ENCODE measurements at places on chromosomes 12 and 14. TPM values are rescaled to one million over a fixed set of nuclear protein-coding genes. Genes with fewer than 3 reads are reported as not detected.
A peak's percentile ranks its signal among the peaks of the same experiment; 100 is the strongest.

Gene ANKRD33
- total RNA-seq: not detected

Gene KRT72
- total RNA-seq: 9.9 TPM

DNA sequence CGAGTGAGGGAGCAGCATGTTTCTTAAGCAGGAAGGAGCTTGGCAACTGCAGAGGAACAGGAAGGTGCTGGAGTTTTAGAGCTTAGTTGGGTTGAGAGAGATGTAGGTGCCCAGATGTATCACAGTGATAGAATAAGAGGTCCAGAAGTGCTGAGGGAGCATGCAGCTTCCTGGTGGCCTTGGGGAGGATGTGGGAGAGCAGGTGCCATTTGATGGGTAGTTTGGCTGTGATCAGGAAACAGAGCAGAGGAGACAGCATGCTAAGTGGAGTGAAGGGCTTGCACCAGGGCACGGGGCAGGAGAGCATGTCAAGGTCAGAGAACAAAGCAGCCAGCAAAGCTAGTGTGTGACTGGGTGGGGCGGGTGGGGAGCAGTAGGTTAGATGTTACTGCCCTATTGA, 74.8 kb downstream of the PAPOLA start:
- DNase-seq: no peak

Gene TNFAIP2
- total RNA-seq: 11.9 TPM

DNA sequence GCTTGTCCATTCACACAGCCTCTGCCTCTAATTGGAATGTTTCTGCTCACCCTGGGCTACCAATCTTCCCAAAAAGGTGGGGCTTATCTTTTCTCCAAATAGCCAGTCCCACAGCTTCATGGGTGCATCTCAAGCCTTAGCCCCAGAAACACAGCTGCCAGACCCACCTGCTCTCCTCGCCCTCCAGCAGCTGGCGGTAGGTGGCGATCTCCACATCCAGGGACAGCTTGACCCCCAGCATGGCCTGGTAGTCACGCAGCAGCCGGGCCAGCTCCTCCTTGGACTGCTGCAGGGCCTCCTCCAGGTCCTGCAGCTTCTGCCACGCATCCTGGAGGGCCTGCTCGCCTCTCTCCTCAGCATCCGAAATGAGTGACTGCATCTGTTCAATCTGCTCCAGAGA, 11.1 kb downstream of the KRT77 start:
- DNase-seq: no peak

Gene KLHL33
- not detected for total RNA-seq

Gene AHNAK2
- total RNA-seq: 829 TPM

Gene DIP2B
- 70.2 TPM for total RNA-seq

DNA sequence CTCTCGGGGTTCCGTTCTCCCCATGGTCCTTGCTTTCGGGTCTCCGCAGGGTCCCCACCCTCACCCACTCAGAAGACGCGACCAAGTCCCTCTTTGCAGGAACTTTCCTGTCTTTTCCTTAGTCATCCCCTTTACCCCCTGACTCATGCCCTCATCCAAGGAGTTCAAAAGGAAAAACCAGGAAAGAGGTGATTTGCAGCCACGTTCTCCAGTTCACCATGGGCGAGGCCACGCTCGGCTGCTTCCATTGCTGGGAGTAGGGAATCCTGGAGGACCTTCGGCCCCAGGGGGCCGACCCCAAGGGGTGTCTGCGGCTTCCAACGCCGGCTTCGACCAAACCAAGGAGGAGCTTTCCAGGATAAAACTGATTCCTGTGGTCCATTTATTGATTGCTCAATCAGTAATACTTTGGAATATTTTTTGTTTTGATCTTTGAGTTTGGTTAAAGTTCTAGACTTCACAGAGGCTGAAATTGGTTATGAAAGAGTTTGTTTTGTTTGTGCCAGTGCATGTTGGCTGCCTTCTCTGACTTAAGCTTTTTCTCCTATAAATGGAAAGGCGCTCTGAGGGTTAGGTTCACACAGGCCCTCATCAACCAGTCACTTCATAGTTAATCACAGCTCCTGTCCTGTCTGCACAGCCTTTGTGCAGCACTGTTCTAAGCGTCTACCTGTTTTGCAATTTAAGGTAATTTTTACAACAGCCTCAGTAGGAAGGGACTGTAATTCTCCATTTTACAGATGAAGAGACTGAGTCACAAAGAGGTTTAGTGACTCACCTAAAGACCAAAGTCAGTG, 827 bp downstream of the ALDH2 start:
- DNase-seq: no peak

Gene KRT71
- total RNA-seq: 5.5 TPM

- DNase-seq: no peak
These were observed 404.7 kb downstream of the DAD1 start for GRCh38 chr14:22184157-22184829.

Gene MYF5
- not detected for total RNA-seq

DNA sequence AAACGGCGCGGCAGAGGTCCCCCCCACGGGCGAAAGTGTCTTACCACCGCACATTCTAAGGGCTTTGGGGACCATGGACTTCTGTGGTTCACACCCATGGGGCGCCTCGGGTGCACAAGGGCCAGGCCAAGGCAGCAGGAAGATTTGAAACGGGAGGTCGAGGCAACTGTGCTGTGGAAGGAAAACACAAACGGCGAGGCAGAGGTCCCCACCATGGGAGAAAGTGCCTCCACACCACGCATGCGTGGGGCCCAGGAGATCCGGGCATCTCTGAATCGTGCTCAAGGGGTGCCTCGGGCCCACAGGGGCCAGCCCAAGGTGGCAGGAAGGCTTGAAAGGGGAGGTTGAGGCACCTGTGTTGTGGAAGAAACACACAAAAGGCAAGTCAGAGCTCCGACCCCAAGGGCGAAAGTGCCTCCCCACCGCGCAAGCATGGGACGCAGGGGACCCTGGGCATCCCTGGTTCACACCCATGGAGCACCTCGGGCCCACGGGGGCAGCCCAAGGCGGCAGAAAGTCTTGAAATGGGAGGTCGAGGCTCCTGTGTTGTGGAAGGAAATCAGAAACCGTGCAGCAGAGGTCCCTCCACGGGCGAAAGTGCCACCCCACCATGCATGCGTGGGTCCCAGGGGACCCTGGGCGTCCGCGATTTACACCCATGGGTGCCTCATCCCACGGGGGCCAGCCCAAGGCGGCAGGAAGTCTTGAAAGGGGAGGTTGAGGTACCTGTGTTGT, 371.0 kb downstream of the ALG10 start:
- peak; percentile 48 for DNase-seq

DNA sequence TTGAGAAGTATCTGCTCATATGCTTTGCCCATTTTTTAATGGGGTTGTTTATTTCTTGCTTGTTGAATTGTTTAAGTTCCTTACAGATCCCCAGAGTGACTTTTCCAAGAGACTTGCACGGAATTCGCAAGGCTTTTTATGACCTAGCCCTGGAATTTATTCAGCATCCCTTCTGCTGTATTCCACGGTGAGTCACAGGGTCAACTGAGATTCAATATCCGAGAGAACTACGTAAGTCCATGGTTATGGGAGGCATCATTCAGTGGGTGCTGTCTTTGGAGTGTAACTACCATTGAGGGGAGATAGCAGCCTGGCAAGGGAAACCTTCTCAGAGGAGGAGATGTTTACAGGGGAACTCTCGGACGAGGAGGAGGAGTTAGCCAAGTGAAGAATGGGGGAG, 20.9 kb upstream of the GPRC5A start:
- no peak for DNase-seq
